Stimulated activated CD4-positive, alpha-beta T cell treated with anti-CD3 and anti-CD28 coated beads, Interleukin-15, amount 100 ng/mL, for 1 hour (primary cell): ENCODE measurements at places on chromosomes 13 and 19.
A peak's percentile ranks its signal among the peaks of the same experiment; 100 is the strongest.

- no peak for DNase-seq
Measured at GRCh38 chr13:112652512-112653070, 37.2 kb upstream of the ATP11A start.

- DNase-seq: no peak
Measured at GRCh38 chr19:35812220-35813042, at the start of gene PRODH2. Gene PRODH2 (minus strand): TSS chr19:35812845. CDS start chr19:35812805, 40 bp downstream.

- no peak for DNase-seq
Measured at GRCh38 chr13:39485314-39485700, 117.7 kb downstream of the LHFPL6 start.

- DNase-seq: no peak
Measured at GRCh38 chr13:112773601-112774447, 84.0 kb downstream of the ATP11A start.

- DNase-seq: peak; percentile 23
Measured at GRCh38 chr19:3440082-3440481, 40.2 kb downstream of the SMIM24 start.

GRCh38 chr19:4134351-4134750, 10.4 kb upstream of the MAP2K2 start:
- DNase-seq: no peak

DNA sequence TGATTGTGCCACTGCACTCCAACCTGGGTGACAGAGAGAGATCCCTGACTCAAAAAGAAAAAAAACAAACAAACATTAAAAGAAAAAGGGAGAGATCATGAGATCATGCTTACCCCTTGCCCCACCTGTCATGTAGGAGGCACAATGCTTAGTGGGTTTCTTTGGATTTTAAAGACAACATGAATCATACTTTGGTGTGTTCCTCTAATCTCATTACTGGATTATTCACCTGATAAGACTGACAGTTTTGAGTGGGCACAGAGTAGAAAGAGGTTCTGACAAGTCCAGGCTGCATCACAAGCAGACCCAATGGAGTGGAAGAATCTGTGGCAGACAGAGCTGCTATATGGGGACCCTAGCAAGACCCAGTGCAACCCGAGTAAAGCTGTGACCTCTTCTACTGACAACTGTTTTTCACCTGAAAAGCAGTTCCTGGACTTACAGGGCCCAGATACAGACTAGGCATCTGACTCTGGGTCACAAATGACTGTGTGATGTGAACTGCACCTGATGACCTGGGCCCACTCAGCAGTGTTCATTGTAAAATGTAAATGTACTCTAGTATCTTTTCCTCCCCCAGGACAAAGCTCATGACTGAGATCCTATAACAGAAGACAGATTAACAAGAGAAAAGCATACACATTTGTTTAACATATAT, 28.9 kb upstream of the USP12 start:
- DNase-seq: no peak

DNA sequence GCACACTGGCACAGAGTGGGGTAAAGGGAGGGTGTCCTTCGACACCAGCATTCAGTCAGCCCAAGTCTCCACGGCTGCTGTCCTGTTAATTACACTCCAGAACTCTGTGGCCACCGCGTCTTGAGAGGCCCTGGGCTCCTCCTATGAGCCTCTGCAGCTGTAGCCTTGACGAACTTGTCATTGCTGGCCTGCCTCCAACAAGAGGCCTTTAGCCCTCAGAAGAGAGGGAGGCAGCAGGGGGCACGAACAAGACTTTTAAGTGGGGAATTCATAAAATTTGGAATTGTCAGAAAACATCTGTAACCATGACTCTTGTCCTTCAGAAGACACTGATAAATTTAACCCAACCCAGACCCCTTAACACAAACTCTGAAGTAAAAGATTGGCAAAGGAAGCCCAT, 241.9 kb downstream of the UQCRFS1 start:
- DNase-seq: no peak
